ENCODE measurements at places on chromosomes 2 and 18. TPM values are rescaled to one million over a fixed set of nuclear protein-coding genes. Genes with fewer than 3 reads are reported as not detected.
A peak's percentile ranks its signal among the peaks of the same experiment; 100 is the strongest.

DNA sequence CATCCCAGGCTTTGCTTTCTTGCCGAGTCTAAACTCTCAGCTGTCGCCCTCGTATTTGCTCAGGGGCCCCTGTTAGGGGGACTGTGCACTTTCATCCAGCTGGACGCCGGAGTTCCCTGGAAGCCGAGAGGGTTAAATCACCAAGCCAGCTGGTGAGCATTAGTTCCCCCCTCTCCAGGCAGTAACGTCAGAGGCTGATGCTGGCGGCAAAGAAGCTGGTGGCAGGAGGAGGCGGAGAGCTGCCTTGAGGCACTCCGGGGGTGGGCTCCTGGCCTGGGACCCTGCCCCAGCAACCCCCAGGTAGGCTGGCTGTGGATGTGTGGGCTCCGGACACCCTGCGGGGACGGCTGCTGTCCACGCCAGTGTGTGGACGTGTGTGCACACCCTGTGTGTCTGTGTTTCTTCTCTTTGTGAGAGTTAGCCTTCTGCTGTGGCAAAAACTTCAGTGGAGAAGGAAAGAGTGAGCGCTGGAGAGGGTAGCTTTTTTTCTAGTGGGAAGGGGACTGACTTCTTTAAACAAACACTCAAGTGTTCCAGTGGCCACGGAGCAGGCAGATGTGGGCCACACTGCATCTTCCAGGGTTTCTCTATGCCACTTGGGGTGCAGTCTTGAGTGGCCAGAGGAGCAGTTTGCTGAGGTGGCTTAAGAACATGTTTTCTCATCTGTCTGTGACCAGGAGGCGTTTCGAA is 84.7 kb downstream of the GLI2 start:
- no peak for ATAC-seq

DNA sequence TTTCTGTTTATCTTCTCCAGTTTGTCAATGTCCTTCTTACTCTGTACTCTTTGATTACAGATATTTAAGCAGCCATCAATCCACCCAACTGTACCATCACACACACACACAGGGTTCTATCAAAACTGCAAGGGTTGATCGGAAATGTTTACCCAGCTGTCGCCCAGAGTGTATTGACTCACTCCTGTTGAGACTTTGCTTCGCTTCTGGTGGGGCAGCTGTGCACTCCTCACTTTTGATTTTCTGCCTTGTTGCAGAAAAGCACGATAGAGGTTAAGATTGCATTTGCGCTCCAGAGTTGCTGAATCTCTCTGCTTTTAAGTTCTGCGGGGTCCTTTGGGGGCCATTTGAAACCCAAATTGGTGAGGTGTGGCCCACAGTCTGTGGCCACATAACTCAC is 216.2 kb downstream of the SETBP1 start:
- no peak for ATAC-seq

DNA sequence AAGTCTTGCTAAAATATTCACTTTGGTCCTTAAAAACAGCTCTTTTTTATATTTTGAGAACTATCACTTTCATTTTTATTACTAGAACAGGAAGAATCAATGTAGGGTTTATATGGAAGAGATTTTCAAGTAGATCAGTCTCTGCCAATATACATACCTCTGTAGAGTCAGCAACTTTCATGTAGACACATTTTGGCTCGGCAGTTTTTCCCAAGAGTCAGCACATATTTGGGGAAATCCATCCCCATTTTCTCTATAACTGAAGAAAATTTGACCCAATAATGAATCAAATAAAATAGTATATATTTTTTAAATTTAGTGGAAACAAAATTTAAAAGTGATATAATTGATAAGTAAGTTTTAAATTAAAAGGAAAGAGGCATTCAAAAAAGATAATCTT is 329.8 kb upstream of the TFPI start:
- ATAC-seq, result no peak

GRCh38 chr2:36438449-36438977 is 82.9 kb downstream of the CRIM1 start:
- ATAC-seq, result peak; percentile 82

- ATAC-seq, result no peak
These were observed 97.9 kb upstream of the ATL2 start for GRCh38 chr2:38474715-38475566.

DNA sequence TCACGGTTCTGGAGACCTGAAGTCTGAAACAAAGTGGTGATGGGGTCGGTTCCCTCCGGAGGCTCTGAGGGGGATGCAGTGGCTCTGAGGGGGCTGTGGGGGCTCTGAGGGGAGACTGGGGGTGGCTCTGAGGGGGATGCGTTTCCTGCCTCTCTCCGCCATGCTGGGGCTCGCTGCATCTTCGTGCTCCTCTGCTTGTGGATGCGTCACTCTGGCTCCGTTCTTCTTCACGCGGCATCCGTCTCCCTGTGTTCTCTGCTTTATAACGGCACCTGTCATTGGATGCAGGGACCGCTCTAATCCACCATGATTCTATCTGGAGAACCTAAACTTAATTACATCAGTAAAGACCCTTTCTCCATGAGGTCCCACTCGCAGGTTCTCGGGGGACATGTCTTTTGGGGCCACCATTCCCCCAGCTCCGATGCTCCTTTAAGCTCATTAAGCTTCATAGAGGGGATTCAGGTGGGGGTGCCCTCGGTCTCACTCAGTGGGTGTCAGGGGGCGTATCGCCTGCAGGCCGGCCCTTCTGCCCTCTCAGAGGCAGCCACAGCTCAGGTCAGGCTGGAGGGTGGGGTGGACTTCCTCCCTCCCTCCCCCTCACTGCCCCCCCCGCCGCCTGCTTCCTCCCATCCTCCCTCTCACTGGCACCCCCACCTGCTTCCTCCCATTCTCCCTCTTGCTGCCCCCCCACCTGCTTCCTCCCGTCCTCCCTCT is 18.4 kb downstream of the RTP5 start:
- no peak for ATAC-seq

CXCR1 gene
- total RNA-seq, result 0.72 TPM

NPHP1 gene
- 0.84 TPM for total RNA-seq

ANKRD62 gene
- 0.48 TPM for total RNA-seq

DNA sequence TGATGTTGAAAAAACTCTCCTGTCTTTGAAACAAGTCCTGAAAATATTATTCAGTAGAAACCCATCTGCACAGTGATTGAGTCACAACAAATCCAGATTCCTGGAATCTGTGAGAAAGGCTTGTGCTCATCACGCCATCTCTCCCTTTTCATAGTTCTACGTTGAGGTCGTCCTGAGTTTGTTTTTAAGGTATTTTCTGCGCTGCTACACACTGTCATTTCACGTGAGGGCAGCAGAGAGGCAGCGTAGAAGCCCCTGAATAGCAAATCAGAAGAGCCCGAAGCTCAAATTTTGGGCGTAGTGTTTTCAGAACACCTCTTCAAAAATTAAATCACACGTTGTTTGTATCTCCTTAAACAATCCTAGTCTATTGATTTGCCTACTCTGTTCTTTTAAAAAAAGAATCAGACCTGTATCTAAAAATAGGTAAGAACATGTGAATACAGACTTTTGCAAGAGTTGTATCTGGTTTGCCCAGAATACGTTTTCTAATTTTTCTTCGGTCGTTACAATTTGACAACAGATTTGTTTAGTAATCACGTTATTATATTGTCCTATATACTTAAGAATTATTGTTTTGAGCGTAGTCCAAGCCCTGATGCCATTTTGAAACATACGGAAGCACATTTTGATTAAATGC is 61.6 kb upstream of the SLC38A11 start:
- no peak for ATAC-seq

IL36G gene
- 27.4 TPM for total RNA-seq

- ATAC-seq, result no peak
These were observed 107.1 kb upstream of the TCF4 start for GRCh38 chr18:55695091-55695490.

- peak; percentile 63 for ATAC-seq
These were observed 15.1 kb downstream of the SH2D6 start for GRCh38 chr2:85433511-85434089.

- ATAC-seq, result no peak
These were observed 5.1 kb downstream of the SERPINB2 start for GRCh38 chr18:63892566-63892965.

CCDC141 gene
- 0.28 TPM for total RNA-seq

- no peak for ATAC-seq
These were observed 71.3 kb downstream of the TMEM18 start for GRCh38 chr2:605674-606608.

MERTK gene
- 5.4 TPM for total RNA-seq

- ATAC-seq, result no peak
These were observed 229.7 kb upstream of the SLC35G4 start for GRCh38 chr18:11379660-11380059.

GNLY gene
- total RNA-seq, result 0.44 TPM

DNA sequence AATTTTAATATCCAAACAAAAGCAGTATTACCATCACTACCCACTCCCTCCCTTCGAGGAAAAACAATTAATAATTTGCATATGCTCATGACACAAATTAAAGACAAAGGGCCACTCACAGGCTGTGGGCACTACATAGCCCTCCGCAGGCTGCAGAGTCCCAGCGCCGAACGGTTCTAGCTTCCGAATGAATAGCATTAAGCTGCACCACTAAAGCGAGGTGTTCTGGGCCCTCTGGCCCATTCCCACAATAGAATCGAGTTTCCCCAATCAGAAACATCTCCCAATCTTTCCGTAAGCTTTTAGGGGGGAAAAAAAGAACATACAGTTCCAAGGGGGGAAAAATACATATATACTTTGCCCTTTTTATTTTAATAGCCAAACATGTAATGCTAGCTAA is 14.5 kb upstream of the SIX3 start:
- ATAC-seq, result no peak

DNA sequence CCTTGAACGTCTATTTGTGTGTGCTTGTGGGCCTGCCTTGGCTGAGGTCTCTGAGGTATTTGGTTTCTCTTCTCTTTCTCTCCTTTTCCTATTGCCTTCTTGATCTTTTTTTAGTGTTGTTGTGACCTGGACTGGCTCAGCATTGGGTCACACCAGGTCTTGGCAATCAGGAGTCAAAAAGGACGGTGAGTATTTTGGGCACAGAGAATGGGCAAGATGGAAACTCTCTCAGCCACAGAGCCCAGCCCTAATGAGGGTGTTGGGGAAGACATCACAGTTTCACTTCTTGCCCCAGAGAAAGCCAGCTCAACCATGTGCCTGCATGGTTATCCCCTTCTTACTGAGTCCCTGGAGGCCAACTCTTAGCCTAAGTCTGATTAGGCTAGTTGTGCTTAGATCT is 13.7 kb upstream of the INO80C start:
- no peak for ATAC-seq

GRCh38 chr18:24762511-24762910 is 302.1 kb downstream of the HRH4 start:
- no peak for ATAC-seq

DNA sequence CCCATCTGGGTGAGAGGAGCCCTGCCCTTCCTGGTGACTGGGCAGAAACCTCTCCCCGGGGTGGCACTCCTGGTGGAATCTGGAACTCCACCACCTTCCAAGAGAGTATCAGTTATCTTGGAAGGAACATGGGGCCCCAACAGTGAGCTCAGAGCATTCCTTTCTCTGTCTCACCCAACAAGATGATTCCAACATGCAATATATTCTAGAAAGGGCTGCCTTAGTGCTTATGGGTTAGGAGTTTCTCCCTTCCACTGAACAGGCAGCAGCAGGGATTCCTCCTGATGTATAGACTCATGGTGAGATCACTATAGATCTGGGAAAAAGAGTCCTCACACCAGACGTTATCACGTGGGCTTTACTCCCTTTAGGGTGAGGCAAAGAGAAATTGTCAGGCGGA is 147.1 kb downstream of the COL4A4 start:
- no peak for ATAC-seq

DNA sequence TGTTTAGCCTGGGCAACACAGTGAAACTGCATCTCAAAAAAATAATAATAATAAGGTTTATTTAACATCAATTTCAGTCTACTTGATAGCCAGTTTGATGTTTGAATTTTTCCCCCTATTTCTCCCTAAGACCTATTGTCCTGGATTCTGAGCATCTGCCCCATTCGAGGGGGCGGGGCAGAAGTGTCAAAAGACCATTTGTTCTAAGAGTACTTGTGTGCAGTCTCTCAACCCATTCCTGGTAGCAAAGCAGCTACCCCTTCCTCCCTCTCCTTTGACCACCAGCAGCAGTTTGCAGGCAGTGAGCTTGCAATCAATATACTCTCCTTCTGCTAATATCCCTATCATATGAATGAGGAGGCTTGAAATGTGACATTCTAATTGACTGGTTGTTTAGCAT is 71.9 kb downstream of the VWC2L start:
- no peak for ATAC-seq

DNA sequence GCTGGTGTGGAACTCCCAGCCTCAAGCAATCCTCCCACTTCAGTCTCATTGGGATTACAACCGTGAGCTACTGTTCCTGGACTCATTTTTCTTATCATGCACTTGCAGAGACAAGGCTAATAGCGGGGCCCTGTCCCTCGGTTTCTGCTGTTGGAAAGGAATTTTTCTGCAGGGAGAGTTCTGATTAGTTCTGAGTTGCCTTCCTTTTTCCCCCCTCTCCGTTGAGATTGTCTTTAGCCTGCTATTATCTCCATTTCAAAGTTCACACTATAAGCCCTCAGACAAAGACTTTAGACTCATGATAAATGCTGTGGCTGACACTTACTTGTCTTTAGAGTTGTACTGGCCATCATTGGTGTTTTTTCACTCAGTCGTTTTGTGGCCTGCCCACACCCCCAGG is 97.2 kb downstream of the NCOA1 start:
- ATAC-seq, result no peak

GRCh38 chr2:239245872-239246721 is 154.7 kb downstream of the HDAC4 start:
- ATAC-seq, result peak; percentile 87

- no peak for ATAC-seq
These were observed 16.2 kb upstream of the SSB start for GRCh38 chr2:169782513-169782912.

GRCh38 chr2:126975671-126976655 is 77.3 kb downstream of the TEX51 start:
- ATAC-seq, result no peak

Data from esophagus mucosa (tissue), 1 donor.